ENCODE measurements at places on chromosomes 16 and 17. TPM values are rescaled to one million over a fixed set of nuclear protein-coding genes. Genes with fewer than 3 reads are reported as not detected.

The CTRB1 gene
- total RNA-seq: not detected

The CHRNB1 gene
- 6.7 TPM for total RNA-seq

The CDRT15 gene
- not detected for total RNA-seq

The SEZ6L2 gene
- 1.1 TPM for total RNA-seq

The OTOP2 gene
- not detected for total RNA-seq

The DNAH9 gene
- total RNA-seq: 0.19 TPM

The EMP2 gene
- 109 TPM for total RNA-seq

The HOXB7 gene
- total RNA-seq: 0.38 TPM

The NOG gene
- 0.38 TPM for total RNA-seq

The SHBG gene
- total RNA-seq: not detected

The MATCAP1 gene
- 8.8 TPM for total RNA-seq

The CCDC200 gene
- total RNA-seq: not detected

The VMO1 gene
- 1.5 TPM for total RNA-seq

The HAS3 gene
- total RNA-seq: 40.3 TPM

The SOX9 gene
- 11.5 TPM for total RNA-seq

Measured in esophagus squamous epithelium (tissue), 5 donors.